PC-9 (cell line): ENCODE measurements at places on chromosomes 16 and 17.

DNA sequence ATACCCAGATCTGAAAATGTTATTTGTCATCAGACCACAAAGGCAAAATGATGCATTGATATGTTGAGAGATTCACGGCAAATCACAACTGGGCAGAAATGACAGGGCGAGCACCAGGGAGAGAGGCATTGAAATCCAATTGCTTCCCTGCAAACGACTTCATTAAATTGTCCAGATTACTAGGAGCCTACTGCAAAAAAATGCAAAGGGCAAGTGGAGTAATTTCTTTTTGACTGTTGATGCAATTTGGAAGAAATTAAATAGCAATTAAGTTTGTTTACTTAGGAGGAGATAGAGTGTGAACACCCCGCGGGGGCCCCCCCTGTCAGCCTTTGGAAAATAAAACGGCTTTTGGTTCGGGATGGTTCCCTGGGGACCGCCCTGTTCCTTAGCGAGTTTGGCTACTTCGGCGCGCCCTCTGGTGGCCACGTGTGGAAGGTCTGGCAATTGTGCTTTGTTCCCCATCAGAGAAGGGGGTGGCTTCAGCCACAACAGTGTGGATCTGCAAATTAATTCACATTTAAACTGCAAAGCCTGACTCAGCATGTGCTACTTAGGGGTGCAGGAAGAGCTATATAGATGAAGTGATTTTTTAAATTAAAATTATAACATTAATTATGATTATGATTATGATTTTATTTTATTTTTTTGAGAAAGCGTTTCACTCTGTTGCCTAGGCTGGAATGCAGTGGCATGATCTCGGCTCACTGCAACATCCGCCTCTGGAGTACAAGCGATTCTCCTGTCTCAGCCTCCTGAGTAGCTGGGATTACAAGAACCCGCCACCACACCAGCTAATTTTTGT is 14.5 kb upstream of the TMC7 start:
- DNase-seq, result peak; percentile 85

GRCh38 chr17:58136669-58137279 is 11.4 kb upstream of the OR4D1 start:
- DNase-seq, result peak; percentile 14

DNA sequence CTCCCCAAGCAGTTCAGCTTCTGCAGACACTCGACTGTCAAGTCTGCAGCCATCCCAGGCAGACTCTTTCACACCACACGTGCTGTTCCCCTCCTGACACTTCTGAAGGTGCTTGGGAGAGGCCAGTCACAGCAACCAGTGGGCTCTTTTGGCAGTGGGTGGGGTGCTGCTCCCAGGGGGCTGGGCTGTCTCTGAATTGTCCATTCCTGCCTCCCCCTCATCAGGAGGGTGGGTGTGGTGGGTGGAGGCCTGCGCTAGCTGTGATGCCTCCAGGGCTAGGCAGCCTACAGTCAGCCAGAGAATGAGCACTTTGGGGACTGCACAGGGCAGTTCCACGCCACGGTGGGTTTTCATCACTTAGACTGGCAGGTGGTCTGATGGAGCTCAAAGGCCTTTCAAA is 10.3 kb downstream of the STARD3 start:
- DNase-seq, result no peak

DNA sequence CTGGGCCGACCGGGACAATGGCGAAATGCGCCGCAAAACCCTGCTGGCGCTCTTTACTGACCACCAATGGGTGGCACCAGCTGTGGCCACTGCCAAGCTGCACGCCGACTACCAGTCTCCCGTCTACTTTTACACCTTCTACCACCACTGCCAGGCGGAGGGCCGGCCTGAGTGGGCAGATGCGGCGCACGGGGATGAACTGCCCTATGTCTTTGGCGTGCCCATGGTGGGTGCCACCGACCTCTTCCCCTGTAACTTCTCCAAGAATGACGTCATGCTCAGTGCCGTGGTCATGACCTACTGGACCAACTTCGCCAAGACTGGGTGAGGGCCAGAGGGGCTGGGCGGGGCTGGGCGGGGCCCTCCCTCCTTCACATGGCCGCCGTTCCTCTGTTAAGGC is 4.3 kb upstream of the SPEM1 start:
- DNase-seq, result no peak

DNA sequence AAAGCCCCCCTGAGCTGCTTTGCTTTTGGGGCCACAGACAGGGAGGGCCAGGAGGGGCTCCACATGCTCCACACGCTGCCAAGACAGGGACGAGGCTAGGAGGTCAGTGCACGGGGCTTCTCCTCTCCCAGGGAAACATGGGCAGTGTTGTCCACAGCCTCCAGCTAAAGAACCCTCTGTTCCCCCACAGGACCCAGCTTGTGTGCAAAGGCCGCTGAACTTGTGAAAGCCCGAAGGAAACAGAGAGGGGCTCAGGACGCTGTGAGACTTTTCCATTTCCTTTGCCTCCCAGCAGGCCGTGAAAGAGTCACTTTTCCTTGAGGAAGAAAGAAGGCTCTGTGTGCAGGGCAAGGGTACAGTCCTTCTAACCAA is 9.7 kb downstream of the CDRT4 start:
- no peak for DNase-seq

DNA sequence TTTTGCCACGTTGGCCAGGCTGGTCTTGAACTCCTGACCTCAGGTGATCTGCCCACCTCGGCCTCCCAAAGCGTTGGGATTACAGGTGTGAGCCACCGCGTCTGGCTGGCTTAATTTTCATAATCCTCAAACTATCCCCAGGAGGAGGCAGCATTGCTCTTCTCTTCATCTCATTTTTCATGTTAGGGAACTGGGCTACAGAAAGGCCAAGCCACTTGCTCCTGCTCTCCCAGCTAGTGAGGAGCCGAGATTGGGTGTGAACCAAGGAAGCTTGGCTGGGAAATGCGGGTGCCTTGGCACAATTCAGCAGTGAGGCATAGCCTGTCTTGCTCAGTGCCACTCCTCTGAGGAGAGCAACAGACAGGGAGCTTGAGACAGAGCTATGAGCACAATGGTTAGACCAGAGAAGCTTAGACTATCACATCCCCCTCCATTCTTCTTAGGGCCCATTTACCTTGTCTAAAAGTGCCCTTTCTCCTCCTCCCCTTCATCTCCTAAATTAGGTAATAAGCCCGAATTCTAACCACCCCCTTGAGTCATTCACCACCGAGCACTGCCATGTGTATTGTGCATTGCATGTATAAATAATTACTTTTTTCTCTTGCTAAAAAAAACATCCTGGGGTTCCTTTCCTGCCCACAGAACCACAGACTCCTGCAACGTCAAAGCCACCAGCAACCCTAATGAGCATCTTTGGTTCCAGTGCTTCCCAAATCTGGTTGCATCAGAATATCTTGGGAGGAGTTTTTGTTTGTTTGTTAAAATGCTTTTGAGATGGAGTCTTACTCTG is 20.0 kb upstream of the KIF19 start:
- DNase-seq, result no peak

- DNase-seq, result no peak
These were observed 24.1 kb downstream of the DNAJA2 start for GRCh38 chr16:46949241-46949892.
